ENCODE measurements at places on chromosomes 12 and 14. TPM values are rescaled to one million over a fixed set of nuclear protein-coding genes. Genes with fewer than 3 reads are reported as not detected.

GRCh38 chr12:112170376-112170775, 45.0 kb downstream of the TRAFD1 start:
- H3K4me3 ChIP-seq: no peak overlapping the region
- peak overlapping the region; percentile 15 for H3K27ac ChIP-seq
- peaks cover 26% of the 10 kb centered on the region for H3K36me3 ChIP-seq
- H3K4me1 ChIP-seq: 0 out of 2 replicates have a peak, but pooled peaks cover 10% of the 10 kb centered on the region
- peak; percentile 57 for DNase-seq

Gene KRT72
- total RNA-seq: not detected

Gene NEUROD4
- not detected for total RNA-seq

Gene RECQL
- total RNA-seq: 99.7 TPM

DNA sequence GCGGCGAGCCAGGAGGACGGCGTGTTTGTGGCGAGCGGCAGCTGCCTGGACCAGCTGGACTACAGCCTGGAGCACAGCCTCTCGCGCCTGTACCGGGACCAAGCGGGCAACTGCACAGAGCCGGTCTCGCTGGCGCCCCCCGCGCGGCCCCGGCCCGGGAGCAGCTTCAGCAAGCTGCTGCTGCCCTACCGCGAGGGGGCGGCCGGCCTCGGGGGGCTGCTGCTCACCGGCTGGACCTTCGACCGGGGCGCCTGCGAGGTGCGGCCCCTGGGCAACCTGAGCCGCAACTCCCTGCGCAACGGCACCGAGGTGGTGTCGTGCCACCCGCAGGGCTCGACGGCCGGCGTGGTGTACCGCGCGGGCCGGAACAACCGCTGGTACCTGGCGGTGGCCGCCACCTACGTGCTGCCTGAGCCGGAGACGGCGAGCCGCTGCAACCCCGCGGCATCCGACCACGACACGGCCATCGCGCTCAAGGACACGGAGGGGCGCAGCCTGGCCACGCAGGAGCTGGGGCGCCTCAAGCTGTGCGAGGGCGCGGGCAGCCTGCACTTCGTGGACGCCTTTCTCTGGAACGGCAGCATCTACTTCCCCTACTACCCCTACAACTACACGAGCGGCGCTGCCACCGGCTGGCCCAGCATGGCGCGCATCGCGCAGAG, 873 bp downstream of the PLXNC1 start:
- peak; percentile 45 for DNase-seq
- peak overlapping the region; percentile 35 for H3K4me3 ChIP-seq
- peaks cover 82% of the 10 kb centered on the region for H3K27me3 ChIP-seq
- H3K27ac ChIP-seq: no peak overlapping the region
- H3K36me3 ChIP-seq: no peaks in the 10 kb centered on the region

Gene RAD52
- total RNA-seq: 13.1 TPM

DNA sequence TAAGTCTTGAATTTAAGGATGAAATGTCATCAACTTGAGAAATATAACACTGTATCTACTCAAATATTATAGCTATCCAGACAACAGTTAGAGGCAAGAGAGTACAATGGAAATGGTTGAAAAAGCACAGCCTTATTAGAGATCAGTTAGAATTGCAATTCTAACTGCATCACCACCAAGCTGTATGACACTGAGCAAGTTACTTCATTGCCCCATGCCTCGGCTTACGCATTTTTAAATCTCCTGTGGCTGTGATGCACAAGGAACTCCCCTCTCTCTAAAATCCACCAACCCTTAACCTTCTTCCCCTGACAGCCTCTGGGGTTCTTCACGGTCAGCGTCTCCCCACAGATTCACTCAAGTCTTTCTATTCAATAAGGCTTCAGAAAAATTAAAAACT, 75.1 kb downstream of the MED13L start:
- peaks cover 30% of the 10 kb centered on the region for H3K4me1 ChIP-seq
- no peak overlapping the region for H3K4me3 ChIP-seq
- H3K27ac ChIP-seq: peak overlapping the region; percentile 32
- H3K27me3 ChIP-seq: no peaks in the 10 kb centered on the region
- no peaks in the 10 kb centered on the region for H3K36me3 ChIP-seq

Gene CCND2
- 0.08 TPM for total RNA-seq

DNA sequence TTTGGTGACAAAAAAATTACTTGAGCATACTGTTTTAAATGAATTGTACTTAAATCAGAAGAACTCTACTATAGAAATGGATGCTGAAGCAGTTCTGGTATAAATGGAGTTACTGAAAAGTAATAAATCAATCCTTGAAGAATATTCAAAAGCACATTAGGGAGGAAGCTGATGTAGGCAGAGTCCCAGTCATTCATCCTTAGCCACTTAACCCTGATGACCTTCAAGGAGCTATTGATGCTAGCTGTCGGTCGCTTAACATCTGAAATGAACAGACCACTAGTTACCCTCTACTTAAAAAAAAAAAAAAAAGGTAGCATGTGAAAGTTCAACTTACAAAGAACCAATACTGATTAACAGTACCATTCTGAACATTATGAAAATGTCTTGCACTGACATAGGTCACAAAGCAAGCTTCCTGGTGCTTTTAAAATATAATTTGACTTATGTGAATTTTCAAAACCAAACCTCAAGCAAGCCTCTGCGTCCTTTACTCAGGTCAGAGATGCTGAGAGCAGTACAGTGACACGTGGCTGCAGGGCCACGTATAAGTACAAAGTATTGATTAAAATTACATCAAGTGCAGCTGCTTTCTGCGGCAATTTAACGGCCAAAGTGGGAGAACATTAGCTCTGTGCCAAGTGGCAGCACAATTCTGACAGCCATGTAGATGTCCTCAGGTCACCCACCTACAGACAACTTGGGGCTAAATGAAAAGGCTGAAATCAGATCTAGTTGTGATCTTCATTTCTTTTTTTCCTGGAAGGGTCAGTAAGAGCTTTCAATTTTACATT, 18.1 kb downstream of the PPM1H start:
- H3K27me3 ChIP-seq: no peaks in the 10 kb centered on the region
- no peak overlapping the region for H3K27ac ChIP-seq

DNA sequence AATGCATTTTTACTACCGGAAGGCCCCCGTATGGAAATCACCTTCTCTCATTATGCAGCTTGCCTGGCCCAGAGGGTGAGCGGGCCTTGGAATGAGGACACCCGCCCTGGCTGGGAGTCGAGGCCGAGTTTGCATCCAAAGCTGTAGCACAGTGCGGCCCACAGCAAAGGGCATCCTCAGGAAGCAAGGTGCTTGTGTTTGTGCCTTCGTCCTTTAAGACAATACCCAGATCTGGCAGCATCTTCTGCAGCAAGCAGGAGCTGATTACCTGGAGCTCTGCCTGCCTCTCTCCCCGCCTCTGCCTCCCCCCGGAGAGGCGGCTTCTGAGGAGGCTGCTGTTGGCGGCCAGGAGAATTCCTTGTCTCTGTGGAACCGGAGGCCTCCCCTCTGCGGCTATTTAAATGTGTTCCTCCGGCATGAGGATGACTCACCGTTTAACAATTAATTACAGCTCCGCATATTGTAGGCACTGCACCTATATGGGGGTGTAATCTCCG, 145.3 kb downstream of the CACNA1C start:
- DNase-seq: peak; percentile 77
- no peaks in the 10 kb centered on the region for H3K36me3 ChIP-seq

DNA sequence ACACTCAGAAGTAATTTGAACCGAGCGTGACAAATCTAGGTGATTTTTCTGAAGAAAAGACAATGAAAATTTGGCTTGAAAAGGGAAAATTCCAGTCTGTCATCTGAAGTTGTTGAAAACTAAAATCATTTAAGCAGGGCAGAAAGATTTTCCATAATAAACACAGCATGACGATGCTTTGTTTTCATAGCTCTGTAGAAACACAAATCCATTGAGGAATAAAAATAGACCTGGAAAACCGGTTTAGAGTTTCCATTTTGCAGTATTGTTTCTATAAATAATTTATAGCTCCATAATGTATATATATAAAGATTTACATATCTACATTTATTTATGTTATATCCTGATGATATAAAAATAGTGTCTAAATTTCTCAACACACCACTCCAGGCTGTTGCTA, 1918.5 kb upstream of the FLRT2 start:
- no peaks in the 10 kb centered on the region for H3K4me1 ChIP-seq
- DNase-seq: no peak
- no peak overlapping the region for H3K27ac ChIP-seq
- no peaks in the 10 kb centered on the region for H3K27me3 ChIP-seq
